ENCODE measurements at places on chromosomes 7 and 10.

DNA sequence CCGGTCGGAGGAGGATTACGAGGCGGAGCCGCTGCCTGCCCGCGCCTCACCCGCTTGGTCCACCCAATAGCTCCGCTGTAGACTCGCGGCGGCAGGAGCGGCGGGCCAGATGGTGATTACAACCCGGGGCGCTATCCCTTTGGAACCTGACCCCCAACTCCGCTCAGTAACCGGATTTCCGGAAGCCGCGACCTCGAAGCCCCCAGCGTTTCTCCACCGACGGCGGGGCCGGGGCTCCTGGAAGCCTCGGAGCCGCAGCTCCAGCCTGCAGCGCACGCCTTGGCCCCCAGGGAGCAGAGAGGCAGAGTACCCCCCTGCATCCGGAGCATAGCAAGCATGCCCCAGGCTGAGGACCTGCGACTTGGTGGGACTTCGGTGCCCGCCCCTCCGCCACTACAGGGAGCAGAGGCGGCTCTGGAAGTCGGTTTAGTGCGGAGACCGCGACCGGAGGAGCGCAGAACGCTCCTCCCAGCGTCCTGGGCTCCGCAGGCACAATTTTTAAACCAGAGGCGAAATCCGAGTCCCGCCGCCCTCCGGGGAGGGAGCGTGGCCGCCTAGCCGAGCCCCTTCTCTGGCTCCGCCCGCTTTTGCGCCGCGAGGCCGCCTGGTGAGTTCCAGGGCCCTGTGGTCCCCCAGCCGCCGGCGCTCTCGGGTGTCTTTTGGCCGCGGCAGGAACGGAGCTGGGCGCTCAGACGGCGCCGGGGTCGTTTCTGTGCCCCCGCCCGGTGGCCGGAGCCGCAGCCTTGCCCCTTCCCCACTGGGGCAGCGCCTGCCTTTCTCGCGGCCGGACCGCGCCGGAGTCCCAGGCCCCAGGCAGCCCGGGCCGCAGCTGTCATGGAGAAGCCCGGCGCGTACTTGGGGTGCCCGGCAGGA, 28.2 kb upstream of the BMS1 start:
- peak; percentile 17 for DNase-seq

- DNase-seq: no peak
These were observed 90.3 kb downstream of the INPP5A start for GRCh38 chr10:132627666-132628531.

- DNase-seq: no peak
These were observed 319.4 kb upstream of the GALNT17 start for GRCh38 chr7:70812511-70812910.

- no peak for DNase-seq
These were observed 98.1 kb downstream of the PARD3 start for GRCh38 chr10:34716958-34717357.

DNA sequence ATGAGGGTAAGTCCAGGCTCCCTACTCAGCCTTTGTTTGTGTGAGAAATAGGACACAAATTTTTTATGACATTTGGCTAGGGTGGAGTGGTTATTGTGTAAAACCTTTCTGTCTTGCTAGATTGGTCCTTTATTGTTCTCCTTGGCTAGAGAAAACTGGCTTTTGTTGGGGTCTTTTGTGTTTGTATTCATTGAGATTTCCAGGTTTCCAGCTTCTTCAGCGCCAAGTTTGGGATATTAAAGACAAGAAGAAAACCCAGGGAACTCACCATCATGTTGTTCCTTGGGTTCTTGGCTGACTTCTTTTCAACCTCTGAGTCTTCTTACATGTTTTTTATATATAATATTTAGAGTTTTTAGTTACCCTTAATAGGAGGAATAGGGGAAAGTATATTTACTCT, 310.0 kb downstream of the HPSE2 start:
- DNase-seq: no peak

DNA sequence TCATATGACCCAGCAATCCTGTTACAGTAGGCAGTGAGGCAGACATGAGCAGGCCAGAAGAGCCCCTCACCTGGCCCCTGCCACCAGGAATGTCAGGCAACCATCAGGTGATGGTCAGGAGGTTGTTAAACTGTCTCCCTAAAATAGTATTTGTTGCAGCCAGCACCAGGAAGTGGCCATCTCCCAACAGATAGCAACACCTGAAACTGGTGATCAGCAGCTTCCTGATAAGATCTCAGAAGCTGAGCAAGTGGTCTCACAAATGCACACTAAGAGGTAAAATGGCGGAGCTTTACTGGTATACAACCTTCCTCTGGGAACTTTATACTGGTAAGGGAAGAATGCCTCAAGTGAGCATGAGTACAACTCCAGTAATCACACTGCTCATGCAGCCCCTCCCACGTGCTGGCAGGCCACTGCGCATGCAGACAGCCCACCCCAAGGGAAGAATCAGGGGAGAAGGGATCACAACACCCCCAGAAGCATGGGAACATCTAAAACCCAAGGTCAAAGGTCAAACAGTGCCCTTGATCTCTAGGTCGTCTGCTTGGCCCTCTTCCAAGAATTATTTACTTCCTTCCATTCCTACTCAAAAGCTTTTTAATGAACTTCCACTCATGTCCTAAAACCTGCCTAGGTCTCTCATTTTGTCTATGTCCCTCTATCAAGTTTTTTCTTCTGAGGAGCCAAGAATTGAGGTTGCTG, 133.5 kb downstream of the DOCK4 start:
- no peak for DNase-seq
